ENCODE measurements at places on chromosomes 12 and 14.

GRCh38 chr14:53879022-53879686, 77.5 kb downstream of the BMP4 start:
- no peak for DNase-seq

- no peak for DNase-seq
These were observed 2.3 kb downstream of the ANKRD9 start for GRCh38 chr14:102507081-102507856.

GRCh38 chr12:13135371-13136178, 32.1 kb upstream of the GSG1 start:
- no peak for DNase-seq

- no peak for DNase-seq
These were observed 487.7 kb upstream of the NOVA1 start for GRCh38 chr14:27085500-27085899.

DNA sequence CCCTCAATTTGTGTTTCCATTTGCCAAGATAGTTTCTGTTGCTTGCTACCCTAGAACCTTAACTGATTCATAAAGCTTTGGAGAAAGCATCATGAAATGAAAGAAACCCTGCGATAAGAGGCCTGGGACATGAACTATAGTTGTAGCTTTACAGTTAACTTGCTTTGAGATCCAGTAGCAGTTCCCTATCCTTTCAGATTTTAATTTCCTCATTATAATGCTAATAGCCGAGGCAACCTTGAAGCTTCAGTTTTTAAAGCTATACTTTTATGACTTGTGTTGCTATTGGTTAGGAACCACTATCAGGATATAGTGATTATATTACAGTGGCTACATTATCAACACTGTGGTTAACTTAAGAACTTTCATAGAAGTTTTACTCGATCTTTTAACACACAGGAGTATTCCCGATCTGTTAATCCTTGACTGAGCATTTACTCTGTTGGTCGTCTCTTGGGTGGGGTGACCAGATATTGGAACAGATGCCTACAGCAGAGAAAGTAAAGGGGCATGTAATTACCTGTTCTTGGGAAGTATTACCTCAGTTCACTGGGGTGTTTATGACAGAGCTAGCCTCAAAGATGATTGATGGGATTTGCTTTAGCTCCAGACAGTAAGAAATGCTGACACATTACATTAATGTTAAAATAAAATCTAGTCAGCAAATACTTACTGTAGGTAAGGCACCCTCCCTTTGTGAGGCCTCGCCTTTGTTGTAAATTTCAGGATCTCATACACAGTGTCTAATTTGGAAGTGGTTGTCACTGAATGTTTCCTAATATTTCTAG, 86.2 kb upstream of the CSRP2 start:
- DNase-seq = no peak

DNA sequence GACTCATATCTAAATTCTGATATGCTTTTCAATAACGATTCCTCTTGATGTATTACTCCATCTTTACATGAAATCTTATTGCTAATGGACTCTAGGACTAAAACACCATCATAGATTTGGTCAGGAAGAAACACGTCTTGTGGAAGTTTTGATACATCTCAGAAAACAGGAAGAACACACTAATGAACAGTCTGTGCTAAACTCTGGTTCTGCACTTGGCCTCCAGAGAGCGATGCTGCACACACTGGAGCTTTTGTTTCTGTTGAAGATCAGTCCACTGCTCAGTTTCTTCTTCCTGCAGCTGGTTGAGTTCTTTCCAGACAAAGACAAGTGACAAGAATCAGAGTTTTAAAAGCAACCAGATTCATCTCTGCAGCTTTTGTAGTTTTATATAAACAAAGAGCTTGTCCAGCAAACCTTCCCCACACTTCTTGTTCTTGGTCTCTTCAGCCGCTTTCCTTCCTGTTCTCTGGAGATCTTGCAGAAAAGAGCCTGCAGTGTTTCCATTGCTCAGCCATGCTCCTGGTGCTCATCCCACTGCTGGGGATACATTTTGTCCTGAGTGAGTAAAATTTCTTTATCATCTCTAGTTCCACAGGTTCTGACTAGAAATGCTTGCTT, 229.1 kb upstream of the OR4E1 start:
- DNase-seq = no peak

GRCh38 chr12:125674554-125675338, 609.5 kb downstream of the AACS start:
- DNase-seq = no peak

GRCh38 chr12:3661028-3661427, 91.9 kb downstream of the CRACR2A start:
- no peak for DNase-seq

DNA sequence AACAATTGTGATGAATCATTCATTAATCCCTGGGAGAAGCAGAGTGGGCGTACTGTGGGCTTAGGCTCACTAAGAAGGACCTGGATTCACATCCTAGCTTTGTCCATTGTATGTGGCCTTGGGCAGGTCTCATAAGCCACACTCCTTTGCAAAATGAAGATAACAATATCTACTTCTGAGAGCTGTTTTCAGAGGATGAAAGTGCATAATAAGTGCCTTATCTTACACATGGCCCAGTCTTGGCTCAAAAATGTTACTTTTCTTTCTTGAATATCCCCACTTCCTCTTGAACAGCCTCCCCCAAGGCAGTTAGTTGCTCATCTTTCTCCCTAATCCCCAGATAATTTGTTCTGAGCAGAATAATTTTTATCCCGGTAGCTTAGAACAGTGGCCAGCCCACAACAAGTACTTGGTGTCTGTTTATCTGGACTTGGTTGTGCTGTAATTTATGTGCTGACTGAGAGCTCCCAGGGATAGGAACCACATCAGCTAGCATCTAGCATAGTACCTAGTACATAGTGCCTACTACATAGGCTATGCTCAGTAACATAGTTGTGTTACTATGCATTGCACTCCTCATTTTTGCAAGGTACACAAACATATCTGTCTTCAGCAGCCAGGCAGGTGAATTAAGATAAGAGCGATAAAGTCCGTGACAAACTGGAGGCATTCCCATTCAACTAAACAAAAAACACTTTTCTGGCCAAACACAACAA, 61.7 kb upstream of the NUDT4 start:
- no peak for DNase-seq

- DNase-seq = no peak
These were observed 4.4 kb downstream of the SLC38A2 start for GRCh38 chr12:46368138-46368537.

DNA sequence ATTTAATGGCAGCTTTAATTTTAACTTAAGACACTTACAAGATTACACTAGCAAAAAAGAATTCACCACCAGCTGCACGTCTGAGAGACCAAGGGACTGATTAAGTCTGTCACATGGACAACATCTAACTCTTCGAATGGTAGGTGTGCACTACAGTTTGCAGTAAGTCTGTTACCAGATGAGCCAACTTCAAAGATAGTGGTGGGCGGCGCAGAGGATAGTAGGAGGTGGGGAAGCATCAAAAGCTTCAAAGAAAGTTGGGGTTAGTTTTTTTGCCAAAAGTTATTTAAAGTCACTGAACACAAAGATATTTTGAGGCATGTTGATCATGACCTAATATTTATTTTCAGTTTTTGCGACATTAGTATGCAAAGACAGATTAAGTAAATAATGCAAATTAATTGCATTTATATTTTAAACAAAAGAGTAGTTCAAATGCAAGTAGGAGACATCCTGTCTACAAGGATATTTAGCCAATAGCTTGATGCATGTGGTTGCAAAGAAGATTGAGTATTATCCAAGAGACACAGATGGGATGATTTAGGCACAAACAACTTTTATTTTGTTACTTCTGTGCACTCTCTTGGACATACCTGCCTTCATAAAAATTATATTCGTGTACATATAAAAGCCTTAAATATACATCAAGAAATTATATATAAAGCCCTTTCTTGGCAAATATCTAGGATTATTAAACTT, 327.7 kb downstream of the BMP4 start:
- DNase-seq = no peak

DNA sequence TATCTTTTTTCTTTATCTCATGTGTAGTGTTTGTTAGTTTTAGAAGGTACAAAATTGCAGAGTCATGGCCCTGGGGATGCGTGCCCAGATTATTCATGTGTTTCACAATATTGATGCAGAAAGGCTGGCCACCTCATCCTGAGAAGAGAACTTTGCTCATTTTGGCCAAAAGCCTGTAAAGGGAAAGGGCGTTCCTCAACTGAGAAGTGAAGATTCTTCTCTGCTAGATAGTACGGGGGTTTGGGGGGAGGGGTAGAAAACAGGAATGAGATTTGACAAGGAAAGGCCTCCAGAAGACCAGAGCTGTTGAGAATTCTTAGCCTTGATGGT, 1.7 kb downstream of the MGST1 start:
- no peak for DNase-seq

DNA sequence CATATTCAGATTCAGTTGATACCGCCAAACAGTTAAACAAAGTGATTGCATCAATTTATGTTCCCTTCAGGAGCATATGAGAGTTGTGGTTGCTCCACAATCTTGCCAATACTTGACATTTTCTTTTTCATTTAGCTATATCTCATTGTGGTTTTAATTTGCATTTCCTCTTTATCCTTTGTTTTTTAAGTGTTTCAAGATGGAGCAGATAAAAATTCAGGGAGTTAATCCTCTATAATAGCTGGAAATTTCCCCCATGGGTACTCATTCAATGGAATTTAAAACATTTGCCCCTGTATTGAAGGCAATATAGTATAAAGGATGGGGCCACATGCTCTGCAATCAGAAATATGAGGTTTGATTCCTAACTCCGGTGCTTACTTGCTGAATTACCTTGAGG, 1.1 kb upstream of the EXD2 start:
- no peak for DNase-seq

GRCh38 chr14:90559811-90560492, 163.1 kb downstream of the CALM1 start:
- DNase-seq = no peak

- peak; percentile 13 for DNase-seq
These were observed 8.3 kb downstream of the TMX1 start for GRCh38 chr14:51248016-51248987.

DNA sequence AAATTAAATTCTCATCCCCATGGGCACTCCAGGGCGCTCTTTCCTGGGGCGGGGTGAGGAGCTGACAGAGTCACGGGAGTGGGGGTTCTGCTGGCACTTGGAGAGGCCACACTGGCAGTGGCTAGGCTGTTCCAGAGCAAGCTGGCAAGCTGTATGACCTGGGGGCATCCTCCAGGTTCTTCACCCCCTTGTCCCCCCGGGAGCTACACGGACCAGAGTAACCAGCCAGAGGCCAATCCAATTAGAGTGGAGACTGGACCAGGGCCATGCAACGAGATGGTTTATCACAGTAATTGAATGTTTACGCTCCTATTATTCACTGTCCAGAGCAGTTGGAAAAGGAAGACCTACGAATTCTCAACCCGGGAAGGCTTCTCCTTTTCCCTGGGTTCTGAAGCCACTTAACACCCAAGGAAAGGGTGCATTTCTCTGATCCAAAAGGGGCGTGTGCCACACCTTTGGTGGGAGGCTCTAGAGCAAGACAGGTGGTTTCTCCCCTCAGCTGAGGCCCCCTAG, 43.8 kb upstream of the PNMA1 start:
- DNase-seq = no peak

GRCh38 chr14:90556012-90556477, 159.2 kb downstream of the CALM1 start:
- no peak for DNase-seq

GRCh38 chr12:109714141-109714912, 702 bp downstream of the FAM222A start:
- DNase-seq = peak; percentile 51

- no peak for DNase-seq
These were observed 15.8 kb downstream of the CD9 start for GRCh38 chr12:6215932-6216494.

Measured in GM12892 (cell line).